ENCODE measurements at places on chromosomes 4 and X.

- no peak for DNase-seq
Measured at GRCh38 chr4:169620880-169621248, 486 bp downstream of the CLCN3 start.

DNA sequence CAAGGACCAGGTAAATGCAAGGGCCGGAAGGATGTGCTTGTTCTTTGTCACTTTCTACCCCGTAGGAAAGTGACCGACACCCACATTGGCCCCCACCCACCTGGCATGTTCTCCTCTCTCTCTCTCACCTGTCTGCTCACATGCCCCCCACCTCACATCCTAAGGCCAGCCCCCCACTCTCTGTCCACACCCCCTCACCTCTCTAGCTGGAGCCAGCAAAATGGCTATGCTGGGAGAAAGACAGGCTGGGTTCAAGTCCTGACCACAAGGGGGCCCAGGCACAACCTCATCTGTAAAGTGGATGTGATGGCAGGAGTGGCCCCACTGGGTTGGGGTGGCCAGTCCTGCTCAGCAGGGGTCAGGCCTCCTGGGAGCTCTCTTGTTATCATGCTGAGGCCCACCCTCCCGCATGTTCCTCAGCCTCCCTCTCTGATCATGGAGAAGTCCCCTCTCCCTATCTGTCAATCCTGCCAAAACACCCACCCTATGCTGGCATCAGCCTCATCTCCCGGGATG, 1.7 kb upstream of the PPP2R2C start:
- no peak for DNase-seq

GRCh38 chr4:87353592-87353991, 30.9 kb upstream of the HSD17B13 start:
- no peak for DNase-seq

DNA sequence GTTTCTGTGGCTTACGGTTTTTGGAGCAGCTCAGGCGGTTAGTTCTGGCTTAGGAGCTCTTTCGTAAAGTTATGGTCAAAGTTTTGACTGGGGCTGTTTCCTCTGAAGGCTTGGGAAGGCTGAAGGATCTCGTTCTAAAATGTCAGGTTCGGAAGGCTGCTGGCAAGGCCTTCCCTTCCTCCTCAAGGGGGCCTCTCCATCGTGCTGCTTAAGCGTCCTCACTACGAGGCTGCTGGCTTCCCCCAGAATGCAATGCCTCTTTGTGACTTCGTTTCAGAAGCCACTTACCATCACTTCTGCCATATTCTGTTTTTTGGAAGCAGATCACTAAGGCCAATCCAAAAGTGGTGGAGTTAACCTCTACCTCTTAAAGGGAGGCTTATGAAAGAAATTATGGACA, 1196.4 kb upstream of the TENM3 start:
- no peak for DNase-seq

DNA sequence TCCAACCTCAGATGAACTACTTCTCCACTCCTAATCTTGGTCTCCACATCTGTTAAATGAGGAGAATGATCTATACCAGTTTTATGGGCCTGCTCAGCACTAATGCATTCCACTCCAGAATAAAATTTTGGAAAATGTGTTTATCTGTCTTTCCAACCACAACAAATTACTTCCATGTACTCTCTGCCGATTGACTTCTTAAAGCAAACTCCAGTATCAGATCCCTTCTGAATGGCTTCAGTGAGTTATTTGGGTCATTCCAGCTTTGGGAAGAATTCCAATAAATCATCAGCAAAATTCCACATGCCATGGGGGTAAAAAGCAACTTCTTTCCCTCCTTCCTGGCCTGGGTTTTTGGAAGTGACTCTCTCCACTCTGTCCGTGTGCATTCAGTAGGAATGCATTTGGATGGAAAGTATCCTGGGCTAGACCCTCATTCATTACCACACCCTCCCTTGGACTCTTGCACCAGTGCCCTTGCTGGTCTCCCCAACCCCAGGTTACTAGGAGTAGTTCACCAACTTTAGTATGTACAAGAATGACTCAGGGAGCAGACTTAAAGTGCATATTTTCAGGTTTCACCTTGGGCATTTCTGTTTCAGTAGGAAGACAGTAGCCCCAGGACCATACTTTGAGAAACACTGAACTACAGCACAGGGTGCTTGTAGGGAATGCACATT, 15.4 kb upstream of the ADH6 start:
- DNase-seq: no peak

DNA sequence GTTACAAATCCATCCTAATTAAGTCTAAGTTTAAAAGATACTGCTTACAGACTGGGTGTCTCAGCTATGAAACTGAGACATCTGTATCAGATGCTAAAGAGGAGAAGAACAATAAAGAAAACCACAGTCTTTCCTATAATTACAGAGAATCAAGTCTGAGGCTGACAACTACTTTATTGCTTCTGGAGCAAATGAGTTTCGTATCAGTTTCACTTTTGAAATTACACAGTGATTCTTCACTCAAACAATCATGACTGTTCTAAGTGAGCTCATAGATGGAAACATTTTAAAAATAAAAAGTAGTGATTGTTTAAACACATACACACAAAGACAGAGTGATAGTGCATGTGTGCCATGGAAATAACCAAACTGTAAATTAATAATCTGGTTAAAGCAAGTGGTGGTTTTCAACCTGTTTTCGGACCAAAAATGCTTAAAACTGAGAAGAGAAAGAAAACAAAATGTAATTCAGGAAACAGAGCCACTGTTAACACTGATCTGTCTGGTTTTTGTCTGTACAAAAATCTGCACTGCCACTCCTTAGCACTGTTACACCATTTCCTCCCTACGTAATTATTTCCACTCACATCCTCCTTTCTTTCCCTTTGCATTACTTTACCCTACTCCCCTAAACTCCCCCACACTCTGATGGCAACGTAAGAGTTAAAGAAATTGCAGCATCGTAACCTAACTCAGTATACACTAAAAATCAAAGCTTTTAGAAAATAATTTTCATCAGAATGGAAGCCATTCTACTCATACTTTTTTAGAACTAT, 12.5 kb downstream of the RFC1 start:
- no peak for DNase-seq

DNA sequence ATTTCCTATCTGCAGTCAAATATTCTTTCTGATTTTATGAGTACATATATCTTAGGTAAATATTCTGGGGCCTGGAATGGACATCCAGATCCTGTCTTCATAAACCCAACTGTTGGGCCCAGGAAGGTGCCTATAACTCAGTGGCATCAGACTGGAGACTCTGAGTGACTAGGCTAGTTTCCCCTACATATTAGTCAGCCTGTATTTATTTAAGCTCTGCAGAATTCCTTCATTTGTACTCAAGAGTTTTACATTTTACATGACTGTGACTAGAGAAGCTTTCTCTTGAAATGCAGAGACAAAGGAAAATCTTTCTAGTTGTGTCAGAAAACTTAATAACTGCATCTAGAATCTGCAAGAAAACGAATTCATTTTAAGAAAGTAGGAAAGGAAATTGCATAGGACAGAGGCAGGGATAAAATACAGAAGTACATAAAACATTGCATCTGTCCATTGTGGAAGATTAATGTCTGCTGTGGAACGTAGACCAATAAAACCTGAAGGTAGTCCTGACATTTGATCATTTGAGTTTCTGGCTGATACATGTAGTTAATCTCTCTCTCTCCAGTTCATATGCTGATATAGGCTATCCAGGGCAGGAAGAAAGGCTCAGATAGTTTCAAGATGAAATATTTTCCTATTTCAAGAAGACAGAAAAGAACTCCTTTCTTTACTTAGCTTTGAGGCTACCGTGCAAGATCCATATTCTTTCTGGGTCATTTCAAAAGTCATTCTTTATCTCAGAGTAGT, 78.2 kb downstream of the OPHN1 start:
- no peak for DNase-seq

DNA sequence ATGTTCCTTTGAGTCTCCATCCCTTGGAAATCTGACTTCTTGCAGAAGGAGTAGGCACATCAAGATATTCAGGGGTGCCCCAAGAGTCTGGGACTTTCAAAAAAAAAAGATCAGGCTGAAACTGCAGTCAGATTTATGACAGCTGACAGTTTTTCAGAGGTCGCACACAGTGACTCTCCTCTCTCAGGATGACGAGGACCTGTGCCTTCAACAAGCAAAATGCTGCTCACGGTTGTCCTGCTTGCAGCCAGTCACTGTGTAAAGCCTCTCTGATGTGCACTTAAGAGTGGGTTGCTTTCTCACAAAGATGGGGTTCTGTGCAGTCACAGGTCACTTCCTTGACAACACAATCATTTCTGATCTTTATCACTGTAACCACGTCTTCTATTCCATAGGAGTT, 178.2 kb downstream of the PTTG2 start:
- DNase-seq: no peak

GRCh38 chrX:131792356-131792749, 230.7 kb upstream of the STK26 start:
- DNase-seq: peak; percentile 73

GRCh38 chr4:44056721-44057151, 391.9 kb downstream of the KCTD8 start:
- no peak for DNase-seq

DNA sequence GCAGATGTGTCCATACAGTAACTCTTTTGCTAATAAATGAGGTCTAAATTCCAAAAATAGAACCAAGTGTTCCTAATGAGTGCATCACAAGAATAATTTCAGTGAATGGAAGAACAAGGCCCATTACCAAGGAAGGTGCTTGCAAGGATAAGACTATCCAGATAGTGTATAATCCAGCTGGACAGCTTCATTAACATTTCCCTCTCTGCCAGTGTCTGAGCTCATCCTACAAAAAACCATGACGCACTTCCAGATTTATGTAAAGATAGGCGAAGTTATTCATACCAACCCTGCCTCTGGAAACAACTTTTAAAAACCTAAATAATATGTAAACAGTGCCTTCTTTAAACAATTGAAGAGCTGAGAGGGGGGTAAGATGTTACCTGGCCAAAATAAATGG, 177.9 kb upstream of the STK26 start:
- no peak for DNase-seq

GRCh38 chr4:102778720-102779119, 18.0 kb upstream of the MANBA start:
- no peak for DNase-seq

GRCh38 chr4:22515145-22515887, 550 bp downstream of the ADGRA3 start:
- peak; percentile 31 for DNase-seq

DNA sequence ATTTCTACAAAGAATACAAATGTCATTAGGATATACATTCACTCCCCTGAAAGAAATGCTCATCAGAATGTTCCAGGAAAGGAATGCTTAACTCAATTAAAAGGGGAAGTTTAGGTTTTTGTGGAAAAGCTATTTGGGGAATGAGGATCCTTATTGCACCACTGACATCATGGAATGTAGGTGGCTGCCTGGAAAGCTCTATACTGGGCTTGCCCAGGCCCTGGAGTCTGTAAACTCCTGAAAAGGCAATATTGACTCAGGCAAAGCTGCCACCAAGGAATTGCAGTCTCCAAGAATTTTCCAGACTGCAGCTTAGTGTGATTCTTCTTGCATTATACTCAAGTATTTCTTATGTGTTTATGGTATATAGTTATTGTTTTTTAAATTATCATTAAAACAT, 15.7 kb downstream of the DAPP1 start:
- DNase-seq: no peak

- DNase-seq: no peak
Measured at GRCh38 chr4:102511830-102512605, 10.9 kb downstream of the NFKB1 start.

DNA sequence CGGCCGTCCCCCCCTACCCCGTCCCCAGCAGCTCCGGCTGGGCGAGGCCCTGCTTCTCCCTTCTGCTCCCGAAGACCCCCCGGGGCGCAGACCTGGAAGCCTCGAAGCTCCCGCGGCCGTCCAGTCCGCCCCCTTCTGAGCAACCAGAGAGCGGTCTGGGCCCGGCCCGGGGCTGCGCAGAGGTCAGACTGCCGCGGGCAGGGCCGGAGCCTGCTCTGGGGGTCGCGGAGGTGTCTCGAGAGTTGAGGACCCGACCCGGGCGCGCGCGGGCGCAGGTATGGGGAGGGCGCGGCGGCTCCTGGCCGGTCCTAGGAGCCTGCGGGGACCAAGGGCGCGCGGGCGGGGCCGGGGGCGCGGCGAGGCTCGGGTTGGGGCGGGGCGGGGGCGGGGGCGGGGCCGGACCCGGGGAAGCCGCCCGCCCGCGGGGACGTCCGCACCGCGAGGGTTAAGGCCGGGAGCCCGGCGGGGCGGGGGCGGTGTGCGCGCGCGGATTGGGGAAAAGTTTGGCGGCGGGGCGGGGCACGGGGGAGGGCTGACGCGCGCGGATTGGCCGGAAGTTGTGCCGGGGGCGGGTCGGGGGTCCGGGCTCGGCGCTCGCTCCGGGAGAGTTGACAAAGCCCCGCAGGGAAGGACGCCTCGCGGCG, at the start of gene FGFRL1:
FGFRL1 (plus strand) TSS at position 605 of the 644 bp plus-strand sequence. CDS start 860 bp downstream, outside the sequence.
- DNase-seq: peak; percentile 91

Data from activated CD4-positive, CD25-positive, alpha-beta regulatory T cell treated with anti-CD3 and anti-CD28 coated beads, Interleukin-2, amount 50 U/mL, for 72 hours (primary cell).